ENCODE measurements at places on chromosomes 6 and 20. TPM values are rescaled to one million over a fixed set of nuclear protein-coding genes. Genes with fewer than 3 reads are reported as not detected.

DNA sequence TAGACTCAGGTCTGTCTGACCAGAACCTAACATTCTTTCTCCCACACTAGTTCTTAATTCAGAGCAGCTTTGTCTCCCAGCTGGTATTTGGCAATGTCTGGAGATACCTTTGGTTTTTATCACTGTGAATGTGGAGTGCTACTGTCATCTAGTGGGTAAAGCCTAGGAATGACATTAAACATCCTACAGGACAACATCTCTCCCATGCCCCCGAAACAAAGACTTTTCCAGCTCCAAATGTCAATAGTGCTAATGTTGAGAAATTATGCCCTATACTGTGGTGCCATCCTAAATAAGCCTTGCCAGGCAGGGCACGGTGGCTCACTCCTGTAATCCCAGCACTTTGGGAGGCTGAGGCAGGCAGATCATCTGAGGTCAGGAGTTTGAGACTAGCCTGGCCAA lies 4.2 kb upstream of the TTPAL start:
- DNase-seq = no peak

DNA sequence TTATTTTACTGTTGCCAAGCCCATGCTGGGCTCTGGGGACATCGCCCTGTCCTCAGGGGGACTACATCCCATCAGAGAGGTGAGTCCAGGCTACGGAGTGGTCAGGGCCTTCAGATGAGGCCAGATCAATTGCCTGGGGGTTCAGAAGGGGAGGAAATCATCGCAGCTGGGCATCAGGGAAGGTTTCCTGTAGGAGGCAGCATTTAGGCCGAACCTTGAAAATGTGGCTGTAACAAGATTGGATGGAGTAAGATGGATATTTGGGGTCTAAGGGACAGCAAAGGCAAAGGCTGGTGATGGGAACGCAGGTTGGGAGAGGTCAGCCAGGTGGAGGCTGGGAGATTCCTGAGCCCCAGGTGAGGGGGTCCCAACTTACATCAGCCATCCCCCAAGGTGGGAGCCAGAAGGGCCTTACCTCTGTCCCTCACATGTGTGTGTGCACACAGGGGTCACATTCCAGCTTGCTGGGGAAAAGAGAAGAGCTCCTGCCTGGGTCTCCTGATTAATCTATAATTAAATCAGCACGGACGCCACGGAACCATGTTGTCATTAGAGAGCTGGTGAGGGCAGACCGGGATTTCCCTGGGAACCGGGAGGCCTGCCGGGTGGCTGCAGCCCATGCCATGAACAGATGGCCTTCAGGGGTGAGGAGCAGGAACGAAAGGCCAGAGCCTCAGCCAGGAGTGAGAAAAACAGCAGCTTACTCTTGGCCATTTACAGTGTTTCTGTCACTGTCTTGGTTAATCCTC lies 30.5 kb upstream of the DLGAP4 start:
- no peak for DNase-seq

DNA sequence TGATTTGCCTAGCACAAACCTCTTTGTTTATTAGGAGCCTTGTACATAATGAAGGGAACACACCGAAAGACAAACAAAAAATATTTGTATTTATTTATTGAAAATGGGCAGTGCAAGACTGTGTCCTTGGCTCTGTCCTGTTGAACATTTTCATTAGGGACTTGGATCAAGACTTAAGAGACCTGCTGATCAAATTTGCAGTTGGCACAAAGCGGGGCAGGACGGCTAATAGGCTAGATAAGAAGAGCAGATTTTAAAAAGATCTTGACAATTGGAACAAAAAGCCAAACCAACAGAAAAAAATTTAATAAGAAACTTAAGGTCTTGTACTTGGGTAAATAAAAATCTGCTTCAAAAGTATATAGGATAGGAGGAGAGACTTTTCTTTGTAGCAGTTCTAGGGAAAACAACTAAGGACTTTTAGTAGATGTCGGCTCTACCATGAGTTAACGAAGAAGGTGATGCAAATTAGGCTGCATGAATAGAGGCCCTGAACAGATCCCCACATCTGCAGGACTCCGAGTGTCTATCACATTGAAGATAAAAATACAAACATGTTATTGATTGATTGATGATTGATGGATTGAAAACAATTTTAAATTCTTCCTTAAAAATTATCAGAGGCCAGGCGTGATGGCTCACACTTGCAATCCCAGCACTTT lies 124.1 kb upstream of the SPACA1 start:
- DNase-seq = no peak

DNA sequence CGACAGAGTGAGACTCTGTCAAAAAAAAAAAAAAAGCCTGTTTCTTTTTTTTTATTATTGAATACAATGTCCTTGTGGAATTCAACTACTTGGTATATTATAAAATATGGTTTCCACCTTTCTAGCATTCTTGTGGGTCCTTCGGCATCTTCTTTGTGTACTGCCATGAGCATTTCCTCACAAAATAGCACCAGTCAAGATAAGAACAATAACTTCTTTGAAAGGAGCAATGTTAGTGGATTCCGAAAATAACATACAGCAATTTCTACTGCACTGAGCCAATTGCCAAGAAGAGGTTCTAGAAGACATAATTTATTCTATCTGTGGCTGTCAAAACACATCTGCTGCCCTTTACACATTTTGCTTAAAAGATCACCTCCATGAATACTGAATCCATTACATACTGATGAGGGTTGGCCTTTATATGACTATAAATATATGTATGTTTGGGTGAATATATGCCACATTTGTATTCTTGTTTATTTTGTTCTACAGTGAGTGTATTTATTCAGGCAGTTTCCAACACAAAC lies 19.1 kb upstream of the SPTLC3 start:
- DNase-seq = no peak

The HLA-G gene
- 0.15 TPM for total RNA-seq

The HNF4A gene
- total RNA-seq = not detected

The WFDC10B gene
- total RNA-seq = not detected

The FAXC gene
- total RNA-seq = 0.38 TPM

The DDX39B gene
- total RNA-seq = 427 TPM

Data from activated CD4-positive, alpha-beta memory T cell treated with anti-CD3 and anti-CD28 coated beads, Interleukin-2, amount 10 ng/mL, durations not matched to agents 7 days and 5 days (primary cell).